Germinal center (tissue), 1 donor: ENCODE measurements at places on chromosomes 4 and X.

- peak; percentile 53 for DNase-seq
Observed at GRCh38 chr4:48370260-48371134, 29.2 kb downstream of the SLAIN2 start.

DNA sequence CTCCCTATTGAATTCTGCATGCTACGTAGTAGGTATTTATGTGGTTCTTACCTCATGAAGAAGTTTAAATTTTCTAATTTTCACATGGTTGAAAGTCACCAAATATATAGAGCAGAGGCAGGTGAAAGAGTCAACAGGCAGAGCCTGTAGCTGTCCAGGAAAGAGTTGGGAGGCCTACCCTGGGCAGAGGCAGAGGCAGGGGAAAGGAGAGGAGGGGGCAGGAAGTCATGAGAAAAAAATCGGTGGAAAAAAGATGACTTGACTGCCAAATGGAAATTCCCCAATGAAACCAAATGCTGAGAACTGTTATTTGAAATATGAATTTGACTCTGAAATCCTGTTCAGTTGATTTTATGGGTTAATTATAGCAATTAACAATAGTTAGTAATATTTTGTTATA is 23.1 kb upstream of the GPR34 start:
- no peak for DNase-seq

DNA sequence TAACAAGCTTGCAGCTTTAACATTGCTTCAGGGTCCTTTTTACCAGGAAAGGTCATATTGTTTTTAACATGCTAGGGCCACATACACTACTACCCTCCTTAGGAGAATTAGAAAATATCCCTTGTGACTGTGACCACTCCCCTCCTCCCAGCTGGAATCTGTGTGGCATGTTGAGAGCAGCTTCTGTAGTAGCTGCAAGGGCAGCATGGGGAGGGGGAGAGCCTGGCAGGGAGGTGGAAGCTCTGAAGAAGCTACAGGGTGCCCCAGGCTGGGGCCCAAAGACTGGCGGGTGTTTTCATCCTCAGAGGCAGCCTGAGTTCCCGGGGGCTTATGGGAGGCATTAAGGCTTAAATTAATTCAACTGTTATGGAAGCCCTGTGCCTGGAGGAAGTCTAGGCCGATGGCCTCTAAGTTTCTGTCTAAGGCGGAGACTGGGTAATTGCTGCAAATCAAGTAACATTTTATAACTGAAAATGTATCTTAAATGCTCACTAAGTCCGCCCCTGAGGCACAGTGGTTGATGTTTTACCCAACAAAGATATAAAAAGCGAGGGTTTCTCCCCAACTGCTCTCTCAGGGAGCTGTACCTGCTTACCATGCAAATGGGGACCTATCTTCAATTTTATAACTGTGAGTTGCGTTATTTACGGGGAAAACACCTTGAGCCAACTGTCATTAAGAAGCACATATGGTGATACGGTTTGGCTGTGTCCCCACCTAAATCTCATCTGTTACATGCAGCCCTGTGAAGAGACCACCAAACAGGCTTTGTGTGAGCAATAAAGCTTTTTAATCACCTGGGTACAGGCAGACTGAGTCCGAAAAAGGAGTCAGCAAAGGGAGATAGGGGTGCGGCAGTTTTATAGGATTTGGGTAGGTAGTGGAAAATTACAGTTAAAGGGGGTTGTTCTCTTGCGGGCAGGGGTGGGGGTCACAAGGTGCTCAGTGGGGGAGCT is 37.4 kb upstream of the STS start:
- DNase-seq = peak; percentile 23

GRCh38 chr4:102881343-102881742 is 12.6 kb downstream of the CISD2 start:
- no peak for DNase-seq

DNA sequence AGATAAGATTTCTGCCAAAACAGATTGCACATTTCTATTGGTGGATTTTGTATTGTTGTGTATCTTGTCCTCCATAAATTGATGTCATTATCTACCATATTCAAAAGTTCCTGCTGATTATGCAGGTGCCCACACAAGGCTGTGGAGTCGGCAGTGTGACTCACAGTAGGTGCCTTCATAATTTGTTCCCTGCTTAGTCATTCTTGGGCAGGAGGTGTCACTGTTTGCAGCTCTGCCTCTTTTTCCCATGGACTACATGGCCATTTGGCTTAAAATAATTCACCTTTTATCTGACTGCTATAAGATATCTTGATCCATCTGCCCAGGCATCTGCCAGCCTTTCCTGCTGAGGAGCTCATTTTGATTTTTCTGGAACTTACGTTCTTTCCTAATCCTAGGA is 33.6 kb upstream of the ENPEP start:
- no peak for DNase-seq

GRCh38 chr4:1294424-1294823 is 4.7 kb downstream of the MAEA start:
- DNase-seq = no peak

- DNase-seq = no peak
Observed at GRCh38 chr4:26110493-26110892, 196.5 kb downstream of the SMIM20 start.

- no peak for DNase-seq
Observed at GRCh38 chr4:89368861-89369260, 61.3 kb upstream of the GPRIN3 start.

DNA sequence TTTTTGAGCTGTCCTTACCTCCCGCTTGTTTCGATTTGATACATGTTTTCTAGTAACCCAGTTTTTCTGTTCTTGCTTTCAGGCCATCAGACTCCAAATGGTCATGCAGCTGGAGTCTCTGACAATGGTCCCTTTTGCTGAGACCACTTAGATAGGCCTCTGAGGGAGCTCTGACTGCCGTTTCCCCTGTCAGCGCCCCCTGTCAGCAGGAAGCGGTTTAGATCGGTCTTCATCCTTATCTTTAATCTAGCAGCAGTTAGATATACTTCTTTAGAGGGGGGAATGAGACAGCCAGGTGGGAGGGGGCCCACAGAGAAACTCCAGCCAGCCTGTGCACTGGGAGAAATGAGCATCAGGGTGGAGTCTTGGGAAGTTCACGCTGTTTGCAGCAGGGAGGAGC is 457.9 kb downstream of the GPAT3 start:
- peak; percentile 3 for DNase-seq

- DNase-seq = no peak
Observed at GRCh38 chr4:155805016-155805415, 46.2 kb downstream of the GUCY1B1 start.

GRCh38 chr4:136841526-136841925 is 690.8 kb downstream of the PCDH18 start:
- DNase-seq = no peak

GRCh38 chrX:46918434-46918833 is 6.2 kb downstream of the JADE3 start:
- no peak for DNase-seq
